ENCODE measurements at places on chromosomes 7 and 10.

- peak; percentile 75 for DNase-seq
Measured at GRCh38 chr10:124539935-124540641, 78.5 kb downstream of the LHPP start.

DNA sequence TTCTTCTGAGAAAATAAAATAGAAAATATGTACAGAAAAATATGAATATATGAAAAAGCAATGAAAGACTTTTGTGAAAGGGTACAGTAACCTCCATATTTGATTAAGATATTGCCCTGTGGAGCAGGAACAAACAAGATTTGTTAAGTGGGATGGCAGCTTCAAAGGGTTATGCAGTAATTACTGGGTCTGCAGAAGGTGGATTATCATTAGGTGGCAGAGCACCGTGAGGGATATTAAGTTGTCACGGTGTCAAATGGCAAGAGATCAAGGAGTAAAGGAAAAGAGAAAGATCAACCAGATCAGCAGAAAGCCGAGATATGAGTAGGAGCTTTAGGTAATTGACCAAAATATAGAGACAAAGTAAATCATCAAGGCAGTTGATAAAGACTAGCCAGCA, 44.1 kb downstream of the DGKB start:
- DNase-seq, result no peak

GRCh38 chr7:91636129-91636724, 244.3 kb downstream of the MTERF1 start:
- peak; percentile 63 for DNase-seq

DNA sequence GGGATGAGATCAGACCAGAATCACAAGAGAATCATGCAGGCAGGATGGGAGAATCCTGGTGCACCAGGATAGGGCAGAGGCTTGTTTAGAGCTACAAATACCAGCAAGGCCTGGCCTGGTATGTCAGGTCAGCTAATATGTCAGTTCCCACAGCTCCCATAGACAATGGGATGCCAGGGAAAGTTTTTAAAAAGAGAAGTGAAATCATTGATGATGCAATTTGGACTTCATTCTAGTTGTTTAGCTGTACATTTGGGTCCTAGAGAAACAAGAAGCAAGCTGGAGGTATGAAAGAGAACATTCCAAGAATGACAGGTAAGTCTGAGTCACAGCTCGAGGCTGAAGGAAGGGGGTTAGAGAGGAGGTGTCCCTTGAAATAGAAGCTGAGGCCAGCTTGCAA, 45.2 kb downstream of the GPR141 start:
- no peak for DNase-seq

DNA sequence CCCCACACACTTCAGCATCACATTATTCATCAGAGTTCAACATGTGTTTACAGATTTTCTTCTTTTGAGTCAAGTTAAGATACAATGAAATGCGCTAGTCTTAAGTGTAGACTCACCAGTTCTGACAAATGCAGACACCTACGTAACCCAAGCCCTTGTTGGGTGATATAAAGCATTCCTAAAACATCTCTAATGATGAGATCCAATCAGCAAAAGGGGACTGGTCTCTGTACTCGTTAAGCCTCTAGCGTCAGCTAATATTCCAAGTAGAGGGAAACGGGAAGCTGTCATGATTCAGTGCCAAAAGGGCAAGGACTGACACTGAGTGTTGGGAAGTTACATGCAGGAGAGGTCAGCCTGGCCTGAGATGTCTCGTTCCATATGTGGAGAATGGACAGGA, 38.7 kb upstream of the TRIL start:
- DNase-seq, result no peak

GRCh38 chr10:27838361-27838760, 92.7 kb upstream of the MKX start:
- no peak for DNase-seq

- DNase-seq, result no peak
Measured at GRCh38 chr10:71209352-71209715, 3.0 kb upstream of the UNC5B start.

GRCh38 chr10:80662429-80663261, 124.9 kb downstream of the SH2D4B start:
- peak; percentile 76 for DNase-seq

GRCh38 chr7:113158756-113159155, 40.4 kb upstream of the SMIM30 start:
- DNase-seq, result no peak

- no peak for DNase-seq
Measured at GRCh38 chr7:5635461-5636445, 145.7 kb downstream of the RNF216 start.

DNA sequence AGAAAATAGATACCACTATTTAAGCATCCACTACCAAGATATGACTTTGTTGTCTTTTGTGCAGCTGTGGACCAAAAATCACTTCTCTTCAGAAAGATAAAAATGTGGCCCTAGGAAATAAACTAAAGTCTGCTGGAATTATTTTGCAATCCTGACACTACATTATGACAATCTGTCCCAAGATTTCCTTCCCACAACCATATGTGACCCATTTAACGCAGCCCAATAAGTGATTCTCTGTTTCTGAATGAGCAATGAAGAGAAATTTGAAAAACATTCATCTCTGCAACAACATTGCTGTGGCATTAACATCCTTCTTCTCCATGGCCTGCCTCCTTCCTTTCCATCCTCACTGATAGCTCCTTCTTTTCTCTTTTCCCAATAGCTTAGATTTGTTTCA, 212.0 kb downstream of the TSPAN12 start:
- no peak for DNase-seq

GRCh38 chr10:36302086-36302485, 660.0 kb upstream of the FZD8 start:
- DNase-seq, result no peak

- DNase-seq, result peak; percentile 38
Measured at GRCh38 chr7:16926283-16926682, 44.5 kb upstream of the AGR3 start.

GRCh38 chr7:105209870-105210269, 178.9 kb downstream of the SRPK2 start:
- DNase-seq, result peak; percentile 80

DNA sequence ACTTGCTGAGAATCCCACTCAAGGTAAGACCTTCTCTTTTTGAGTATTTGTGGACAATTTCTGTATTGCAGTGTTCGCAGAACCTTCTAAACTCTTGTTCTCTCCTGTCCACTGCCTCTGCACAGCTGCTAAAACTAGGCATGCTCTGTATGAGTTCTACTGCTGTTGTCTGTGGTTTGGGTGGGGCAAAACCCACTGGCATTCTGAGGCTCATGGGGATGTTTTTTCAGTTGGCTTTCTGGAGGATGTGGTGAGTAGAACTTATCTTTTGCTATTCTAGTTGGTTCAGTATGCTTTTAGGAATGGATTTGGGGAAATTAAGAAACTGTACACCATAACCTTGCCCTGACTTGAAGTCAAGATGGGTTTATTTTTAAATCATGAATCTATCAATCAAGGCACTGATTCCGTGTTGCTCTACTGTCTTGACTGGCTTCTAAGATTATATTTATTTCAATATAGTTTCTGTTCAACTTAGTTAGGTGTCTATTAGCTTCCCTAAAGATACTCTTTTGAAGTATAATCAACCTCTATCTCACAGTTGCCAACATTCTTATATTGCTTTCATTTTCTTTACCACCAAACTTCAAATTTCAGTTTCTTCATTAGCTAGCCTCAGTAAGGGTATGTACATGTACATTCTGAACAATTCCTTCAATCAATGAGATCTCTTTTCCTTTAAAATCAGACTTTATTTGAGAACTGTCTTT, 25.0 kb upstream of the C1GALT1 start:
- peak; percentile 91 for DNase-seq

GRCh38 chr10:12670004-12670403, 320.7 kb downstream of the CAMK1D start:
- no peak for DNase-seq

DNA sequence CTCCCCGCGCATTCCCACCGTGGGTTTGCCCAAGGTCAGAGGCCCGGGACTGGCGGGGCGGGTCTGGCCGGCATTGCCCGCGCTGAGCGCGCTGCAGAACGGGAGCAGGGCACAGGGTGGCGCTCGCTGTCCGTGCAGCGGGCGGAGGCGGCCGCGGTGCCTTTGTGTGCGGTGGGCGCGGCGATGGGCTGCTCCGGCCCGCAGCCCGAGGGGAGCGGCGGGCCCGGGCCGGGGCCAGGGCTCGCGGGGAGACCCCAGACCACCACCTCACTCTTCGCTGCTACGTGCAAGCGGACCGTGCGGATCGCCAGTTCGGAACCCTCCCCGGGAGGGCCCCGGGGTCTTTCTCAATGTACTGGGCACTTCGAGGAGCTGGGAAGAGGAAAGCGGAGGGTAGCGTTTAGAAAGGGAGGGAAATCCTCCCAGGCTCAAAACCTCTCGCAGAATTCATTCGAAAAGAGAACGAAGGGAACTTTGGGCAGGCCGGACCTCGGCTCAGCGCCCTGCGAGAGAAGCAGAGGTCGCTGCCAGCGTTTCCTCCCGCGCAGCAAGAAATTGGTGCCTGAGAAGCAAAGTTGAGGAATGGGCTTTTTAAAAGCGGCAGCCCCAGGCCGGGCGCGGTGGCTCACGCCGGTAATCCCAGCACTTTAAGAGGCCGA, 8.5 kb downstream of the SP8 start:
- DNase-seq, result no peak

- DNase-seq, result no peak
Measured at GRCh38 chr7:34904987-34905386, 132.3 kb downstream of the DPY19L1 start.

DNA sequence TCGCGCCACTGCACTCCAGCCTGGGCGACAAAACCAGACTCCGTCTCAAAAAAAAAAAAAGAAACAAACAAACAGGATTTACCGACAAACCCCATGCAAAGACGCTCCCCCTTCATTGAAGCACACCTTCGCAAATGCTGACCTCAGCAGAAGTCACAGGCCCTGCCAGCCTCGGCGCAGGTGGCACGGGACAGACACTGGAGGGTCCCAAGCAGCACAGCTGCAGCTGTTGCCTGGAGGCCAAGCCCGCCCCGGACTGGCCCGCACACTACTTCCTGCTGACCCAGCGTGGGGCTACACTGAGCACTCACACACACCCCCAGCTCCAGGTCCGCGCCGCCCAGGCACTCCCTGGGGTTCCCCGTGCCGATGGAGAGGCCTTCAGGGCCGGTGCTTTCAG, 31.2 kb downstream of the SNX8 start:
- DNase-seq, result peak; percentile 57

DNA sequence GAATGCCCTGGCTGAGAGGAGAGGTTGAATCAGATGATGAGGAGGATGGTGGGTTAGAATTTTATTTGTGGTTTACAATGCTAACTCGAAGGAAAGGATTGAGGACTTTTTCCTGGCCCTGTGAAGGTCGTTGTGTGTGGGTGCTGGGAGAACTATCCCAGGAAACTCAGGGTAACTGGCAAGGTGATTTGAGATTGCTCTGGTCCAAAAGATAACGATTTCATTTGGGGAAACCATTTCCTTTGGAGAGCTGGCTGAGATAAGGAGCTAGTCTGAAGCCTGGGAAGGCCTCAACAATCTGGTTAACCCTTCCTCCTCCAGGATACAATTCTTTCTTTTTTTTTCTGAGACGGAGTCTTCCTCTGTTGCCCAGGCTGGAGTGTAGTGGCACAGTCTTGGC, 33.0 kb downstream of the HK1 start:
- DNase-seq, result no peak

DNA sequence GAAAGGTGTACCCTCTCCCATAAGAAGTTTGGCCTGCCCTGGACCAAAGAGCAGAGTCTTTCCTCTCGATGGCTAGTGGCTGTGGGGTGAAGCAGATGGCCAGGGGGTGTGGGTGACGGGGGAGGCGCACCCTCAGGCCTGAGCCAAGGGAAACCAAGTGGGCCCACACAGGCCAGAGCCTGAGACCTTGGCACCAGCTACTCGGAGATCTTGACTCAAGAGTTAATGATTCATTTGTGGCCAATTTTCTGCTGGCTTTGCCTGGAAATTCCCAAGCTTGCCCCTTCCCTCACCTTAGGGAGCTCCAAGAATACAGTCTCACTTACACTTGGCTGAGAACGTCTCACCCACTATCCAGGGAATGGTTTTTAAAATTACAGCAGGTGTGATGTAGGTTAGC, 42.7 kb downstream of the ZMIZ1 start:
- no peak for DNase-seq

DNA sequence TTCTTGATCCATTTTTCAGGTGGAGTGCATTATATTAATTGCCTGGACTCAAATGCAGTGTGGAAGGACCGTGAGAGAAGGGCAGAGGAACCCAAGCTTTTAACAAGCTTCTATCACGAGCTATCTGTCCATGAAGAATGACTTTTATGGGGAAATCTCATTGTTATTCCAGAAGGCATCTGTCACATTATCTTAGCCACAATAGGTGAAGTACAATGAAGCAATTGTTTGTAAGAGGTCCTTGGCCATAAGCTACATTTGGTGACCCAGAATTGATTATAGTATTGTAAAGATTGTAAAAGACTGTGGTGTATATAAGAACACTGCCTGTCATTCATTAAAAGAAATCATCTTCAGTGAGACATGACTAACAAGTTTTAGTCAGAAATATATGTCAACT, 58.6 kb upstream of the RELN start:
- no peak for DNase-seq

- DNase-seq, result no peak
Measured at GRCh38 chr10:105149371-105149891, 508.3 kb downstream of the SORCS3 start.

DNA sequence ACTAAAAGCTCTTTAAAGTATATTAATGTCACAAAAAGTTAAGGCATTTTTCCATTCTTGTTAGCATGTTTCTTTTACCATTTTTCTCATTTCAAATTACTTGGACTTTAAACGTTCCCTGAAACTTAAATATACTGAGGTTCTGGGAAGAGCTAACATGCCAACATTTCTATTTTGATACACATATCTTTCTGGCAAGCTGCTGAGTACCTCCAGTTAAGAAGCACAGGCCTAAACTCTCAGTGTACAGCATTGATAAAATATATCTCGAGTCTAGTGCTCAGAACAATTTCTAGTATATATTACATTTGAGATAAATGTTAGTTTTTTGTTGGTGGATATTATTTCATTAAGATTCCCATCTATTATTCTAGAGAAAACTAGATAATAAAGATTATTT, 612.9 kb upstream of the KCND2 start:
- DNase-seq, result no peak

- no peak for DNase-seq
Measured at GRCh38 chr7:129832282-129832681, 120.5 kb downstream of the UBE2H start.

- peak; percentile 73 for DNase-seq
Measured at GRCh38 chr10:90920986-90921666, at the start of gene ANKRD1. Gene ANKRD1 (minus strand): TSS chr10:90921087. CDS start chr10:90921027, 60 bp downstream.

GRCh38 chr7:120163449-120163848, 109.5 kb upstream of the KCND2 start:
- no peak for DNase-seq

DNA sequence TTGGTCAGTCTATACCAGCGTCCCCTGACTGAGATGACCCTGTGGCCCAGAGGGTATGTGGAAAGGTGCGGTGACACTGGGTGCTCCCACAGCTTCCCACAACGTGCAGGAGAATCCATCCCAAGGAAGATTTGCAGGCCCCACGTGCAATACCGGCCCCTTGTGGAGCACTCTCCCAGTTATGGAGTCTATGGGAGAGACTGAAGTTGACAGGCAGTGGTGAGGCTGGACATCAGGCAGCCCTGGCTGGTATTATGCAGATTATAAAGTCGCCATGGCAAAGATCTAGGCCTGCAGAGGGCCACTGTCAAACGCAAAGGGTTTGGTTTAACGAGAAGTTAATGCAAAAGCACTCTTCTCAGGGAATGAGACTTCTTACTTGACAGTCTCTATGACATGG, 434.7 kb upstream of the C7orf33 start:
- no peak for DNase-seq

- DNase-seq, result peak; percentile 71
Measured at GRCh38 chr10:86969421-86970041, 1.2 kb downstream of the ADIRF start.
